ENCODE measurements at places on chromosomes 5 and 9. TPM values are rescaled to one million over a fixed set of nuclear protein-coding genes. Genes with fewer than 3 reads are reported as not detected.

GRCh38 chr5:107396351-107396690, 274.4 kb downstream of the EFNA5 start:
- H3K27me3 ChIP-seq = peaks cover 2% of the 10 kb centered on the region
- H3K4me1 ChIP-seq = peaks cover 43% of the 10 kb centered on the region
- peaks cover 3% of the 10 kb centered on the region for H3K36me3 ChIP-seq
- no peak overlapping the region for H3K4me3 ChIP-seq

DNA sequence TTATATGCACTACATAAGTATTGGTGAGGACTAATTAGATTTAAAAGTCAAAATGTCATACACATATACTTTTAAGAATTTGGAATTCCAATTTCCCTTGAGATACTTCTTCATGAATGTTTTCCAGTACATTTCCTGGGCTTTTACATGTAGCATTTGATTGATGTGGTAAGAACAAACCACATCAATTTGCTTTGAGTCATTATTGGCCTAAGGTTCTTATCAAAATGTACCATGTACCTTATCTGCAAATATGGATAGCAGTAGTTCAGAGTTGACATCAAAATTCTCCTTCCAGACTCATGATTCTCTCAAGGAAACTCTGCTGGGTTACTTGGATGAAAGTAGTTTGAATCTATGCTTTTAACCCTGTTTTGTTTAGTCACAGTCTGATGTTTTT, 2.5 kb downstream of the CAST start:
- H3K27ac ChIP-seq = no peak overlapping the region
- no peak overlapping the region for H3K4me3 ChIP-seq
- H3K36me3 ChIP-seq = no peaks in the 10 kb centered on the region
- H3K4me1 ChIP-seq = peaks cover 30% of the 10 kb centered on the region

DNA sequence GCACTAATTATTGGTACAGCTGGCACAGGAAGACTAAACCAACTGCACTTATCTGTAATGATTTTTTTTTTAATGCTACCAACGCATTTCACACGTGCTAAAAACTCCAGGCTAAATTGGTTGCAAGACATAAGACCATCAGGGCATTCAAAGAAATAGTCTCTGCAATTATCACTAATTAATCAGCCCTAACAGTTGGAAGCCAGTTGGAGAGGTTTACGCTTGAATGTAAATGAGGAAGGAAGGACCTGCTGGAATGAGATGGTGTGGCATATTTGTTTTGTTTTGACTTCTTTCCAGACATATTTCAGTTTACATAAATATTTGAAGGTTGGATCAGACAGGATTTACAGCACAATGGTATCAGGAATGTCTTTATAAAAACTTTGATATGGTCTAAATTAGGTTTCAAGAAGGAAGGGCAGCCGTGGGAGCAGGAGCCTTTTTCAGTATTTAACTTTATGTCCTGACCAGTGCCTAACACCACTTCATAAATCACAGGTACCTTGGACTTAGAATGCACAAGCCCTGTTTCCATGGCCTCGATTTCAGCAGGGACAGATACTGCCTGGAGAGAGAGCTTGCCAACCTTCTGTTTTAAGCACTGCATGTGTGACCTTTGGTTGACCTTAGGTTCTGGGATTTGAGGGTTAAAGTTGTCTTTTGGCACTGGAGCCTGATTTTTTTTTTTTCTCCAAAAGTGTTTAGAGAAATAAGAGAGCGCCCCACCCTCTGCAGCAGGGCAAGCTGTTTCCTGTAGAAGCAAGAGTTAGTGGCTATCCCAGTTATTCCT, 199.8 kb upstream of the MAP3K1 start:
- no peaks in the 10 kb centered on the region for H3K27me3 ChIP-seq
- DNase-seq = no peak
- peaks cover 10% of the 10 kb centered on the region for H3K36me3 ChIP-seq
- H3K4me1 ChIP-seq = peaks cover 25% of the 10 kb centered on the region
- no peak overlapping the region for H3K4me3 ChIP-seq
- H3K27ac ChIP-seq = peak overlapping the region; percentile 54

DNA sequence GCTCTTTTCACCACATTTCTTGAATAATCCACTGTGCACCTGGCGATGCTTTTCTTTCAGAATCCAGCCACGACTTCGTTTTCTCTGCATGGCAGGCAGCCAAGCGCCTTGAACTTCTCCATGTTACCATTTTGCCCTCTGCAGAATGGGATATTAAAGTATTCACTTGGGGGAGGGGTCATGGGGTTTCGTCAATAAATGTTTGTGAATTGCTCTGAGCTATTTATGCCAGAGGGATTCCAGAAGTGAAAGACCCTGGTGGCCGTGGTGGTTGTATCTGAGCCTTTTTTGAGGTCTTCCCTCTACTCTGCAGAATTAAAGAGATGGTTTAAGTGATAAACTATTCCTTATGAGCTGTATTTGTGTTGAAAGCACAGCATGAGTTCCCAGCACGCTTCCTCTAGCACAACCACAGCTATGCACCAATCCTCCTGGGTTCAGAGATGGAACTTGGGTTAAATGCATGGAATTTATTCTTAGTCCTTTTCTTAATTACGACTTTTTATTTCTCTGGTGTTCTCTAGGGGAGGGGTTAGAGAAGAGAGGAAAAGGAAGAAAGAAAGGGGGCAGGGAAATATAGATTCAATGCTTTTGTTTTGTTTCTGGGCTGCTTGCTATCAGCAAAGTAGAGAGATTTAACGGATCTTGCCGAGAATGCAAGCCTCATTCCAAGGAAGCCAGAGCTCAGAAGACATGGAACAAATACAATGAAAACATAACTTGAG, 478.2 kb upstream of the TNC start:
- no peaks in the 10 kb centered on the region for H3K27me3 ChIP-seq
- peak; percentile 88 for DNase-seq

DNA sequence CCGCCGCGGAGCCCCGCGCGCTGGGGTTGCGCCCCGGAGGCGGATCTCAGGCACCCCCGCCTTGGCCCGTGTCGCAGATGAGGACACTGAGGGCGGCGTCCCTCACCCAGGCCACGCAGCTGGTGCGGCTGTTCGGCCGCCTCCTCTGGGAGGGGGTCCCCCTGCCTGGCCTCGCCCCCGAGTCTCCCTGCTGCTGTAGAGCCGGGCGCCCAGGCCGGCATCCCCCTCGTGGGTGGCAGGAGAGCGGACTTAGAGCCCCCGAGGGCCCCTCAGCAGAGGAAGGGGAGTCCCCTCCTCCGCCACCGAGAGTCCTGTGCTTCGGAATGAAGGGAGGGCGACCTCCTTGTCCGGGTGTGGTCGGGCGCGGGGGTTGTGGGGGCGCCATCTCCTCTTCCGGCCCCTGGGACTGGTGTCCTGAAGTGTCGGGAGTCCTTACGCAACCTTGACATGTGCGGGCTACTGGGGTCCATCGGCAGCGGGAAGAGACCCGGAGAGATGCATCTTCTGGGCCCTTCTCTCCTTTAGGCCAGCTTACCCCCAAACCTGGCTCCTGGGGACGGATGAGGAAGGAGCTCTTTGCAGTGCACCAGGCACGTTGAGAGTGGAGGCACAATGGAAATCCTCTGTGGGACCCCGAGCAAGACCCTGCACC, 11.7 kb upstream of the EXOSC2 start:
- peaks cover 4% of the 10 kb centered on the region for H3K27me3 ChIP-seq
- H3K4me1 ChIP-seq = peaks cover 7% of the 10 kb centered on the region
- H3K36me3 ChIP-seq = no peaks in the 10 kb centered on the region
- H3K27ac ChIP-seq = no peak overlapping the region
- H3K4me3 ChIP-seq = peak overlapping the region; percentile 77

- H3K36me3 ChIP-seq = peaks cover 20% of the 10 kb centered on the region
- no peak overlapping the region for H3K27ac ChIP-seq
- H3K4me3 ChIP-seq = no peak overlapping the region
- DNase-seq = no peak
Observed at GRCh38 chr5:173091981-173092380, 35.8 kb downstream of the CREBRF start.

FOXD4L4 gene
- total RNA-seq = not detected

LIX1 gene
- 0.48 TPM for total RNA-seq

All from osteocyte (in vitro differentiated cells).